T-helper 9 cell (primary cell): ENCODE measurements at places on chromosomes 4 and X.

DNA sequence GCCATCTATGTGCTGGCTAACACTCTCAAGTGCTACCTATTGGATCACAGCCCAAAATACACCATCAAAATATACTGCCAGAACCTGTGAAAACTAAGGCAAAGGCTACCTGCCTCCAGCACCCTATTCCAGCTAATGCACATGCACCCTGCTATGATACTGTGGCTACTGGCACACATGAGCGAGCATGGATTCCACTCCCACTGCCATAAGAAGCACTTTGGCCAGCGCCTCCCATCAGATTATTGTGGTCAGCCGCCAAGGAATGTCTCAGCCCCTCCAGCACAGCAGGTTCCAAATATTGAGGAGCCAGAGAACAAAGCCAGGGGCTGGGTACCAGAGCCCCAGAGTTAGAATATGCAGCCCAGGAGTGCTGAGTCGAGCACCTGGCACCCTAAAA is 32.5 kb upstream of the TMPRSS11F start:
- DNase-seq, result no peak

- DNase-seq, result no peak
Observed at GRCh38 chr4:10571909-10572308, 112.7 kb downstream of the CLNK start.

DNA sequence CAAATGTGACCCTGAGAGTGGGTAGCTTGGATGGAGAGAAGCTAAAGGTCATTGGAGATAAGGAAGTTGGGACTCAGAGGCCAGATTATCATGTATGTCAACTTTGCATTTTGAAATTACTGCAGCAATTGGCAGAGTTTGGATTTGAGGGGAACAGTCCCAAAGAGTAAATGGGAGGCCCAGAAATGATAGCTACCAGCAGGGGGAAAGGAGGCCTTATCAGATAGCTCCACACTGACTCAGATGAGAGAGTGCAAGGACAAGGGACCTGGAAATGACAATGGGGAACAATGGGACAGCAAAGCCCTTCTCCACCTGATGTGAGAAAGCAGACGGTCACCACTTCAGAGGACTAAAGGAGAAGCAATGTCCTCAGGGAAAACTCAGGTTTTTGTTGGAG is 201.5 kb upstream of the JADE1 start:
- no peak for DNase-seq

GRCh38 chr4:10006601-10007435 is 14.5 kb downstream of the SLC2A9 start:
- no peak for DNase-seq

DNA sequence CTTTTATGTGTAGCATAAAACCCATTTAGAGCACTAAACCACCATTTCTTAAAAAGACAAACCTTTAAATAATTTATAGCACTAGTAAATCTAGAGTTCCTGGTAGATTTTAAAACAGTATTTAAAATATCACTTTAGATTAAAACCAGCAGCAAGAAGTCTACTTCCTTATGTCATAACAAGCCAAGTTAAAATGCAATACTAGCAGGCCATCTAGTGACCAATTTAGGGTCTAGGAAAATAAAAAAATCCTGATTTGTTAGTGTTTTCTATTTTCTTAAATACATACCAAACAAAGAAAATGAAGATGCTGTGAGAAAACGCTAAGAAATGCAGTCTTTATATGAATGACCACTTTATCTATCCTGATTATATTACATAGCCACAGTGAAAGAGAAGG is 53.9 kb downstream of the PAPSS1 start:
- DNase-seq, result no peak

GRCh38 chr4:39514888-39515401 is 12.3 kb downstream of the UGDH start:
- no peak for DNase-seq

DNA sequence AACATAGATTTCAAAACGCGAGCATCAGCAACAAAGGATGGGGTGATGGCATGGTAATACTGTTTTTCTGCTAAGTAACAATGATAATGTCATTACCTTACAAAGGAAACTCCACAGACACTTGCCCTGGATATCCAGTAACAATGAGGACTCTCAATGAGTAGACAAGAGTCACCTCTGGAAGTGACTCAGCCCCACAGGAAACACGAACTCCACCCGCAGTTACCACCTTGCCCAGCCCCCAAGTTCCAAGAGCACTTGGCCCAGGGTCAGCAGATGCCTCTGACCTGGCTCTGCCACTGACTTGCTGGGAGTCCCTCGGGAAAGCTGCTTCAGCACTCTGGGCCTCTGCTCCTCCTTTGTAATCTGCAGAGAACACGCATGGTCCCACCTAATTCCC is 110.3 kb upstream of the MAP3K15 start:
- DNase-seq, result peak; percentile 18

DNA sequence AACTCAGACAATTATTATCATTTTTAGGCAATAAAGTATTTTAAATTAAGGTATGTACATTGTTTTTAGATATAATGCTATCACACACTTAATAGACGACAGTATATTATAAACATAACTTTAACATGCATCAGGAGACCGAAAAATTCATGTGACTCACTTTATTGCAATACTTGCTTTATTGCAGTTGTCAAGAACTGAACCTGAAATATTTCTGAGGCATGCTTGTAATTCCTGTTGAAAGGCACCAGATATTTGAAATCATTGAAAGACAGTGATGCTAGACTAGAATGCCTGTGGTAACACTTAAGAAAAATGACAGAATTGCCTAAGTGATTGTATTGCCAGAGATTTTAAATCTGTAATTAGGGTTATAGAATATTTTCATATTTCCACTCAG is 175.6 kb upstream of the MAGEB2 start:
- DNase-seq, result no peak

GRCh38 chr4:13347517-13348125 is 136.5 kb downstream of the RAB28 start:
- DNase-seq, result no peak

DNA sequence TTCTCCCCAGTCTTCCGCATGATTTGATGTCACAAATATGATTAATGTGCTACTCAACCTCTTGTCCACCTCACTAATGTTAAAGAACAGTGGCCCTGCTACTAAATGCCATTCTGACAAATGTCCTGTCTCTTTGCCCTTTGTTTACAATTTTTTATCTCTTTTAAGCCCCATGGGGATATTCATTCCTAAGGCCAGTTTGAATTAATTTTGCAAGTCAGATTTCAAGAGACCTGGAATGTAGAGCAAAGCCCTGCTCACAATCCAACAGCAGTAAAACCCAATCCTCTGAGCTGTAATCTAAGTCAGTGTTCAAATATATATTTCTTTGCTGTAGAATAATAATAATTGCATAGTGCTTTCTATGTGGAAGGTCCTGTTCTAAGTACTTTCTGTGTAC is 81.2 kb downstream of the LDB2 start:
- DNase-seq, result no peak

- DNase-seq, result no peak
Observed at GRCh38 chr4:145697332-145697731, 17.4 kb downstream of the C4orf51 start.

- DNase-seq, result no peak
Observed at GRCh38 chr4:83221897-83222441, 62.6 kb downstream of the COQ2 start.

GRCh38 chr4:16089156-16089555 is 5.3 kb upstream of the PROM1 start:
- DNase-seq, result no peak
